ENCODE measurements at places on chromosomes 13 and 19.

- H3K27ac ChIP-seq: peak overlapping the region; percentile 91
- DNase-seq: peak; percentile 71
- H3K4me1 ChIP-seq: peaks cover 16% of the 10 kb centered on the region
- no peaks in the 10 kb centered on the region for H3K36me3 ChIP-seq
- H3K27me3 ChIP-seq: no peaks in the 10 kb centered on the region
- no peak overlapping the region for H3K4me3 ChIP-seq
Observed at GRCh38 chr13:36778083-36778671, 40.8 kb upstream of the RFXAP start.

- H3K4me1 ChIP-seq: peaks cover 3% of the 10 kb centered on the region
- DNase-seq: no peak
Observed at GRCh38 chr13:31346891-31347290, 147.1 kb downstream of the B3GLCT start.

DNA sequence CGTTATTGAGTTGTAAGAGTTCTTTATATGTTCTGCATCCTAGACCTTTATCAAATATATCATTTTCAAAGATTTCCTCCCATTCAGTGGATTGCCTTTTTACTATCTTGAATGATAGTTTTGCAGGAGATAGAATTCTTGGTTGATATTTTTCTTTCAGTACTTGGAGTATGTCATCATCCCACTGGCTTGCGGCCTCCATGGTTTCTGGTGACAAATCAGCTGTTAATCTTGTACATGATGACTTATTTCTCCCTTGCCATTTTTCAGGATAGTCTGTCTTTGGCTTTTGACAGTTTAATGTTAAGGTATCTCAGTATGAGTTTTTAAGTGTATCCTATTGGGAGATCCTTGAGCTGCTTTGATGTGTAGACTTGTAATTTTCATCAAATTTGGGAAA, 8.5 kb downstream of the ZNF557 start:
- DNase-seq: no peak
- no peaks in the 10 kb centered on the region for H3K27me3 ChIP-seq
- no peak overlapping the region for H3K27ac ChIP-seq
- H3K4me3 ChIP-seq: no peak overlapping the region
- peaks cover 61% of the 10 kb centered on the region for H3K36me3 ChIP-seq

DNA sequence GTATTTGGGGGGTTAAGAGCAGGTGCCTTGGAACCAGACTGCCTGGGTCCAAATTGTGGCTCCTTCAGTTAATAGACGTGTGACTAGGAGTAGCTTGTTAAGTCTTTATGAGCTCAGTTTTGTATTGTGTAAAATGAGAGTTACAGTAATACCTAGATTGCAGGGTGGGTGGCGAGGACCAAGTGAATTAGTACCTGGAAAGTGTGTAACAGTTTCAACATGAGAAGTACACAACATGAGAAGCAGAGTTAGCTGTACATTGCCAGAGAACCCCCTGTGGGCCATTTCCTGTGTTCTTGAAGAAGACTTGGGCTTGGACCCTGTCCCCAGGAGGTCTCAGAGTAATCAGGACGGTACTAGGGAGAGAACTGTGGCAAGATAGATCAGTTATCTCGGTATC, 36.8 kb downstream of the PPP2R1A start:
- no peak overlapping the region for H3K4me3 ChIP-seq
- H3K27me3 ChIP-seq: no peaks in the 10 kb centered on the region
- H3K27ac ChIP-seq: no peak overlapping the region
- DNase-seq: no peak
